ENCODE measurements at places on chromosomes 1 and 21.

GRCh38 chr1:201146626-201147390, 7.5 kb downstream of the TMEM9 start:
- no peak for DNase-seq

DNA sequence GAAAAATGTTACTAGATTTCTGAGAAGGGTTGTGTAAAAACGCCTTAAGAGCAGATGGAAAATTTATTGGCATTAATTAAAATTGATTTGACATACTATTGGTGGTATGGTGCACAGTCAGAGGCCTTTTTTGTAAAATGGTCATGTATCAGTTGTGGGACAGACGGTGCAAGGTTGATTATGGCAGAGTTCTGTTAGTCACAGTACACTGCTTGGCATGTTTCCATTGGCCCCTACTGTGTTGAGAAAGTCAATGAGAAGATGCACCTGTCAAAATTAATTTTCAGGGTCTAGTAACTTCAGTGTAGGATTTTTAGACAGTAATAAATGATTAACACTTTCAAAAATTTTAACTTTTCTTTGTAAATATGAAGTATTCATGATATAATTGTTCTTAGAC, 4.4 kb downstream of the B3GALT2 start:
- DNase-seq, result no peak

DNA sequence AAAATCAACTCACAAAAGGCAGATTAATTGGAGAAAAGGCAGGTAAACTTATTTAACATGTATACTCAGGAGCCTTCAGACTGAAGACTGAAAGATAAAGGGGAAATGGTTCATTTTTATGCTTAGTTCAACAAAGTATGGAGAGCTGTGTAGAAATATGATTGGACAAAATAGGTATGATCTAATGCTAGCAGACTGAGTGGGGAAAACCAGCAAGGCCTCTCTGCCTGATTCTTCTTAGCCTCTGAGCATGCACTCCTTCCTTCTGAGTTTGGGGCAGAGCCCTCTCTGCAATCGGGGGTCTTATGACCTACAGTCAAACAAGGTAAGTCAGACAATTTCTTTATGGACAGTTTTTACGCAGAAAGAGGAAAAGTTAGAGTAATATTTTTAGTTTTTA, 38.8 kb upstream of the SUCO start:
- DNase-seq, result no peak

- DNase-seq, result no peak
These were observed 61.1 kb upstream of the SMYD2 start for GRCh38 chr1:214219902-214220301.

DNA sequence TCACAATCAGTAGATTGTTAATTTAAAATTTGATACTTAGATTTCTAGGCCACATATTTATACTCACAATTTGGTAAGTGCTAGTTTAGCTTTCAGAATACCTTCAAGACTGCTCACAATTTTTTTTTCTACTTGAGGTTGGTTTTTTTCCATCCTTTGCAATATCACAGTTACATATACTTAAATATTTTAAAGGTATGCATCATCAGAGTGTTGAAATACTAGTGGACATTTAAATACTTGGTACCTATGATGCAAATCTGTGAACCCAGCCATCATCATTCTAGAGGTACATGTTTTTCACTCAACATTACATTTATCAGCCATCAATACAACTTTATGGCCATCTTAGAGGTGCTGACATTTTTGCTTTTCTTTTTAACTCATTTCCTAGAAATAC, 6.2 kb upstream of the LRRC40 start:
- DNase-seq, result no peak

DNA sequence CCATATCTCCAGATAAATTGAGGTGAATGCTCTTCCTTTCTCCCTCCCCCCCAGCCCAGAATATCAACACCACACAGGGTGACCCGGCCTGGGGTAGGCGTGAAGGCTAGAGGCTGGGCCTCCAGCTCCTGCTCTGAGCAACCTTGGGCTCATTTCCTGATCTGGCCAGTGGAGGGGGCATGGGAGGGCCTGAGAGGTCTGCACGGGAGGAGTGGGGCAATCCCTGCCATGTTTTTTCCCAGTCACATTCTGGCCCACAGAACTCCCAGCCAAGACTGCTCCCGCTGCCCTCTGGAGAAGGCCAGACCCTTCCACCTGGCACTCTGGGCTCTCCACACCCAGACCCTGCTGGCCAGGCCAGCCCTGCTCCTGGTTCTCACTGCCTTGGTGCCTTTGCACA, 3.9 kb downstream of the CLDN19 start:
- no peak for DNase-seq

GRCh38 chr21:37064841-37065240, 8.0 kb downstream of the PIGP start:
- no peak for DNase-seq

DNA sequence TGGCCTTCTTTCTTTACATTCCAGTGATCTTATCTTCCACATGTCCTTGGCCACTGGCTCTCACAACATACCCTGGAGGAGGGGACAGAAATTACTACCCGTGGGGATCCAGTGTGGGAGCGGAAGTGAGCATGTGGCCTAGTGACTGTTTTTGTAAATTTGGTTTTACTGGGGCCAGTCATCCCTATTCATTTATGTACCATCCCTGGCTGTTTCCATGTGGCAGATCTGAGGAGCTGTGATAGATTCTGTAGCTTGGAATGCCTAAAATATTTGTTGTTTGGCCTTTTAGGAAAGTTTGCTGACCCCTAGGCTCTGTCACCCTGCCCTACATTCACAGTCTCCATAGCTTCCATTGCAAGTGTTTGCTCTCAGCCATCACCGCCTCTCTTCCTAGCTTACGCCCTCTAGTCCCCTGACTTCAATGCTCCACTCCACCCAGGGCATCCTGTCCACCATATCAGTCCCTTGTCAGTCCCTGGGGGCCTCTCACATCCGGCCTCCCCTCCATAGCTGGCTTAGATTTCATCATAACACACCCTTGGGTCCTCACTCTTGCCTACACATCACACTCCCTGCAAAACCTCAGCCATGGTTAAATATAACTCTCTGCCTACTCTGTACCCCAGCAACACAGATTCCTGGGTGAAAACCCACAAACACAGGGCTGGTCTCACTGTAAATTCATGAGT, 25.8 kb downstream of the DHCR24 start:
- no peak for DNase-seq

Data from MM.1S (cell line).